ENCODE measurements at places on chromosomes 5 and 9.
A peak's percentile ranks its signal among the peaks of the same experiment; 100 is the strongest.

DNA sequence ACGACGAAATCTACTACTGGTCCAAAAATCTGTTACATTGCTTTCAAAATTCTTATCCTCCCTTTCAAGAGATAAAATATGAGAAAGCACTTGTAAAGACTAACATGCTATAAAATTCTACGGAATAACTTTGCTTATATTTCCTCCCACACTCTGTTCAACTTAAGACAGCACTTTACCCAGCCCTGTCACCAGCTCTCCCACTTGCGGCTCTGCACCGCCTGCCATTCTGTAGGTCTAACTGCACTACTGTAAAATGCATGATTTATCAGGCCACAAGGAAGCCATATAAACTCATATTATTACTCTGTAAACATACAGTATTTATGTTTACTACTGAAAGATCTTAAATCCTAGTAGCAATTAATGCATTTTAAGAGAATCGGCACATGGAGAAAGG, 11.4 kb downstream of the CTNND2 start:
- DNase-seq, result no peak

DNA sequence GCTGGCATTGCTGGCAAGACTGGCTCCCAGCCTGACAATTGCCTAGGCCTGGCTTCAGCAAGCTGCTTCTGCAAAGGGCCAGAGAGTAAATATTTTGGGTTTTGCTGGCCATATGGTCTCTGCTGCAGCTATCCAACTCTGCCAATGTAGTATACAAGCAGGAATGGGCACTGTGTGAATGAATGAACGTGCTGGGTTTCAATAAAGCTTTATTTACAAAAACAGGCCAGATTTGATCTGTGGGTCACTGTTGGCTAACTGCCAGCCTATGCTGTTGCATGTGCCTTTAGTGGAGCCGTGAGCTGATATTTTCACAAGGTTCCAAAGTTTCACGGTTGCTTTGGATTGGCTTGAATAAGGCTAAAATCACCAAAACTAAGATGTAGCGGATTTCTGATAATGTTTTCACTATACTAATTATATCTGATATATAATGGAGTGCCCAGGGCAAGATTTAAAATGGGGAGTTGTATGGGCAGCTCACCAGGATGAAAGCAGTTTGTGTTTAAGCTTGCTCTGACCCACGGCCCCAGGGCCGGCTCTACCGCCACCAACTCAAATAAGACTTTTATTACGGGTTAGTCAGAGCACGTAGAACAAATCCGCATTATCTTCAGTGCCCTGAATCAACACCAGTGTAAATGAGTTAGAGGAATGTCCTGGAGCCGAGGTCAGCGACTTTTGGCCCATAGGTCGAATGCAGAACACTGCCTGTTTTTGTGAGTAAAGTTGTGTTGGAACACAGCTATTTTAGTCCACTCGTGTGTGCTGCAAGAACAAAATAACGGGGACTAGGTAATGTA, 98.6 kb upstream of the DAP start:
- peak; percentile 20 for DNase-seq

- no peak for DNase-seq
These were observed 220.8 kb downstream of the PRR16 start for GRCh38 chr5:120684749-120685415.

GRCh38 chr5:65061250-65061973, 292.7 kb downstream of the CWC27 start:
- DNase-seq, result no peak

DNA sequence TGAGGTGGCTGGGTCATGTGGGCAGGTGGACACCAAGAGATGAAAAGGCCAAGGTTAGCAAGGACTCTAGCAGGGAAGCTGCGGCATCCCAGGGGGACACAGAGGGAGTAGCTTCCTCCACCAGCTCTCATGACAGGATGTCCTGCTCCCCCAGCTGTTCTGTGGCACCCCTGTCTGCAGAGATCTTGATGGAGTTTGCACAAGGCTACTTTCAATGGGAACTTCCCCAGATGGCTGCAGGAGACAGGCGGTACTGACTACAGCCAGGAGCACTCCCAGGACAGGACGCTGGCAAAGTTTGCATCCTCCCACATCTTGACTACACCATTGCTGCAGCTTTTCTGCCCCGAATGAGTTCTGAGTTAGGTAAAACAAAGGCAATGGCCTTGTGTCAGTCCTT, 312.8 kb downstream of the TLE4 start:
- no peak for DNase-seq

DNA sequence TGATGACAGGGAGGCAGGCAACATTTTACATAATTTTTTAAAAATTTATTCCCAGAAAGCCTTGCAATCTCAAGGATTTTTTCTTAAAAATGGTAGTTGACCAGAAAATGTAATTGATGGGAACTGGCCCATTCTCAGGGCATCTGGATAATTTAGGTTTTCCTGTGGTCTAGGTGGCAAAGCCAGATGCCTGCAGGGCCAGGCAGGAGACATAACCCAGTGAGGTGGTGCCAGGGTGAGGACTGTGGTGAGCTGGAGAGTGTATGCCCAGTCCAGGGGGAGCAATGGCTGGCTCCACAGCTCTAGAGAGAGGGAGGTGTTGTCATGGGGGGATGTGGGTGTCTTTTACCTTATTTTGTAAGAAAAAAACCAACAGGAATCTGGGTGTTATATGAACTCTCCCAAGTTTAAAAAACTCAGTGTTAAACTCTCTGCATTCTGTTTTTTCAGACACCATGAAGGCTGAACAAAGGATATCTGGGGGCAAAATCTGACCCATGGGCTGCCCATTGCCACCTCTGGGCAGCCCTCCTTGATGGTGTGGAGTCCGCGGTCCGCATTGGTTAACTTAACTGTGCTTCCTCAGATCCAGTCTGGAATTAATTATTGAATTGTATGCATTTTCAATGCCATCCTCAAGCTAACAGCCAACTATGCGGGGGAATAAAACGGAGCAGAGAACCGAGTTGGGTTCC, 43.9 kb downstream of the BOD1 start:
- DNase-seq, result no peak

- no peak for DNase-seq
These were observed 154.6 kb upstream of the GHR start for GRCh38 chr5:42268630-42269029.

GRCh38 chr5:1930880-1931603, 48.3 kb upstream of the IRX4 start:
- no peak for DNase-seq

DNA sequence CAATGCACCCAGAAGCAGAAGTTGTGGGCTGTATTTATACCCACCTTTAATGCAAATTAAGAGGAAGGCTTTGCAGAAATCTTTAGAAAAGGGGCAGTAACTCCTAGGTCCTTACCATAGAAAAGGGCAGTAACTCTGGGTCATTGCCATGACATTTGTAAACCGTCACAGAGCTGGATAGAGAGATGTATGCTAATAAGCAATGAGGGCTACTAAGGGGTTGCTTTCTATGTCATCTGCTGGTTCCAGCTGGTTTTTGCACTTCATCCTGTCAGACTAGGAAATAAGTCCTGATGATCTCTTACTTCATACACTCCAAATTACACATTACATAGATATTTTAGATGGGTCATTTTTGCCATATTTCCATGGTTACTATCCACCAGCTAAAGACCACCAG, 299.1 kb upstream of the TYRP1 start:
- no peak for DNase-seq

- no peak for DNase-seq
These were observed 63.2 kb upstream of the COL15A1 start for GRCh38 chr9:98880311-98881015.

DNA sequence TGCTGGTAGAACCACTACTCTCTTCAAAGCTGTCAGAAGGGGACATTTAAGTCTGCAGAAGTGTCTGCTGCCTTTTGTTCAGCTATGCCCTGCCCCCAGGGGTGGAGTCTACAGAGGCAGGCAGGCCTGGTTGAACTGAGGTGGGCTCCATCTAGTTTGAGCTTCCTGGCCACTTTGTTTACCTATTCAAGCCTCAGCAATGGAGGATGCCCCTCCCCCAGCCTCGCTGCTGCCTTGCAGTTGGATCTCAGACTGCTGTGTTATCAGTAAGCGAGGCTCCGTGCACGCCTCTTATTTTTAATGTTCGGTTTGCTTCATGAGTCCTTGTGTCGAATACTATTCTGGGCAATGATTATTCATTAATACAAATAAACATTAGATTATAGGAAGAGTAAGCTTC, 3.1 kb upstream of the SLC27A6 start:
- no peak for DNase-seq

GRCh38 chr9:116765011-116765410, 77.9 kb downstream of the TRIM32 start:
- DNase-seq, result no peak

GRCh38 chr5:112419164-112419985, at the start of gene EPB41L4A:
EPB41L4A (minus strand) TSS chr5:112419277; CDS start chr5:112419039, 238 bp downstream.
- DNase-seq, result peak; percentile 40

- DNase-seq, result no peak
These were observed 69.8 kb downstream of the SLC46A2 start for GRCh38 chr9:112820881-112821280.

GRCh38 chr5:154243736-154244135, 53.2 kb downstream of the GALNT10 start:
- DNase-seq, result no peak

DNA sequence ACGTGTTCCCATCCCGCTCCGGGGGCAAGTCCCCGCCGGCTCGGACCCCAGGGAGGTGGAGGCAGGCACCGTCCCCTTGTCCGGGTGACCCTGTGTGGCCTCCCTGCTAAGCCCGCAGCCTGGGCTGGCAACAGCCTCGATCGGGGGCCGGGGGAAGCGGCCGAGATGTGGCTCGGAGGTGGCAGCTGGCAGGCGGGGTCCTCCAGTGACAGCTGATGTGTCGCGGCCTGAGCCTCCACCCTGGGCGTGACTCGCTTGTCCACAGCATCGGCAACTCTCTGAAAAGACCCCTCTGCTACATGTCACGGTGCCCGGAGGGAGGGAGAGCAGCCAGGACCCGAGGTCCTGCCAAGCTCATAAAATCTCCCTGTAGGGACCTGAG, 124.8 kb upstream of the IRX4 start:
- DNase-seq, result no peak

- DNase-seq, result no peak
These were observed 70.2 kb upstream of the TLE4 start for GRCh38 chr9:79501546-79501945.

GRCh38 chr9:76459694-76460635, 983 bp downstream of the GCNT1 start:
- DNase-seq, result no peak

- DNase-seq, result no peak
These were observed 185.5 kb downstream of the TAF11L14 start for GRCh38 chr5:17819783-17820182.

GRCh38 chr5:179170606-179171005, 110.4 kb downstream of the ZNF354C start:
- no peak for DNase-seq
